ENCODE measurements at places on chromosomes 13 and 19.

DNA sequence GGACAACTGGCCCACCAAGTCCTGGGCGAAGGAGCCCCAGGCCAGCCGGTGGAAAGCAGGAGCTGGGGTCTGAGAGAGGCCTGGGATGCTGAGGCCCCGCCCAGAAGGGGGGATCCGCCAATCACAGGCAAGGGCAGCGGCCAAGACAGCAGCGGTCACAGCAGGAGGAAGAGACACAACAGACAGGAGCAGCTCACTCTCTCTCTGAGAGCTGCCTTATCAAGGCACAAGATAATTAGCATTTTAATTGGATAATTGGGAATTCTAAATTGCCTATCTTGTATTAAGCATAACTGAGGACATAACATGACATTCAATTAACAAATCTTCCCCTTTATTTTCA, 46.2 kb downstream of the CEBPG start:
- DNase-seq = no peak

- DNase-seq = no peak
Observed at GRCh38 chr13:67004511-67004910, 225.6 kb downstream of the PCDH9 start.

GRCh38 chr19:57231686-57232085, 863 bp downstream of the AURKC start:
- DNase-seq = no peak

GRCh38 chr13:111319998-111320911, at the start of gene TEX29:
TSS of gene TEX29 (plus strand) at chr13:111320642. CDS start at chr13:111320891, 249 bp downstream.
- no peak for DNase-seq

GRCh38 chr13:75687150-75687763, 51.1 kb downstream of the LMO7 start:
- no peak for DNase-seq

DNA sequence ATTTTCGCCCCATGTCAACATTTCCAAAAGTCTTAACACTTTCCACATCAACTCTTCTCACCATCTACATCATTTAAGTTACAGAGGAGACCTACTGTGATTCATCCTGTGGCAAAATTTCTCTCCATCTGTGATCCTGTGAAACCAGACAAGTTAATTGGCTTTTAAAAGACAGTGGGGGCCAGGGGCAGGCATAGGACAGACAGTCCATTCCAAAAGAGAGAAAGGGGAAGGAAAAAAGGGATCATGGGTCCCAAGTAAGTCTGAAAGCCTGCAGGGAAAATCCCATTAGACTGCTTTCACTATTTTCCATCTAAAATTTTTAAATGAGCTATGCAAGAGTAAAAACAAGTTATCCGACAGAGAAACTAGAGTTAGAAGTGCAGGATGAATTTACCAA, 121.0 kb downstream of the MRPL57 start:
- DNase-seq = no peak

DNA sequence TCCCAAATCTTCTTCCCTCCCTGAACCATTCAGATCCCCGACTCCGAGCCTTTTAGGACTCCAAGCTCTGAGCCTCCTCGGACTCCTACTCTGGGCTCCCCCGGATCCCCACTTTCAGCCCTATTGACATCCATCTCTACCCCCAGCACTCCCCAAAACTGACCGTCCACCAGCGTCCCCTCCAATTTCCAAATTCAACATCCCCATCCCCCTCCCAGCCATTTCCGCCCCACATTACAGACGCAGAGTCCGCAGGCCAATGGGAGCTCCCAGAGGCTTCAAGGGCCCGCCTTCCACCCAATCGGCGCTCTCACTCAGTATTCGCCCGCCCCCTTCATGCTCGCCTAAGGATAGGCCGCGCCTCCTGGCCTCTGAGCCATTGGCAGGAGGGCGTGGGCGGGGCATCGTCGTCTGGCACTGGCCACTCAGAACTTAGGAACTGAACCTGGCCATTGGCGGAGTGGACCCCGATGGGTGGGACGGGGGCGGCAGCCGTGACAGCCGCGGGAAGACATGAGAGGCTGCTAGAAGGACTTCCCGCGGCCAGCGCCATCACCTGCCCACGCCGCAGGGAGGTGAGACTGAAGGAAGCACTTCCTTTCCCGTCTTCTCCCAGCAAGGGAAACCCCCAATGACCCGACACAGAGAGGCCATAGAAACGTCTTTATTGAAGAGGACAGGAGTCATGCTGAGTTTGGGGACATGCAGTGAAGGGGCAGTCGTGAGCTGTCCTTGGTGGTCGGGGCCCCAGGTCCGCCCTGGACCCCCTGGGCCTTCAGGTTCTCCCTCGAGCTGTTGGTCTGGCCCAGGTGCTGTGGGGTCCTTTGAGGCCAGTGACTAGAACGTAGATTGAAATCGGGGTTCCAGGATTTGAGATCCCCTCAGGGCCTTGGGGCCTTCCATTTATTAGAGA, at the start of gene ALKBH6:
Gene ALKBH6, minus strand, starts transcription at position 202 of the 913 bp plus-strand sequence. CDS start 816 bp downstream, outside the sequence.
- peak; percentile 99 for DNase-seq

DNA sequence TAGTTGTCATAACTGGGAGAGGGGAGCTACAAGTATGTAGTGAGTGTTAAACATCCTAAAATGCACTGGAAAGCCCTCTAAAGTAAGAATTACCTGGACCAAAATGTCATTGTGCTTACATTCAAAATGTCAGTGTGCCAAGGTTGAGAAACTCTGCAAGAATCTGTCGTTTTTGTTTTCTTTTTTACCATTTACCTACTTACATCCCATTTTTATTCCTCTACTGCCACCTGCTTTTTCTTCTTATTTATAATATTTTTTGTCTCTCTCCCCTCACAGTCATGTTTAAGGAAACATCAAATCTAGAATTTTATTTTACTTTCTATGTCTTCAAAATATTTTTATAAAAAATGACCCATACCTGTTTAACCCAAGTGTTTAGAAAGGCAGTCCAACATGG, 226.4 kb downstream of the PCDH17 start:
- DNase-seq = no peak

- DNase-seq = no peak
Observed at GRCh38 chr19:17538684-17539237, 16.7 kb upstream of the COLGALT1 start.

- no peak for DNase-seq
Observed at GRCh38 chr19:33374236-33374714, 766 bp downstream of the CEBPG start.

DNA sequence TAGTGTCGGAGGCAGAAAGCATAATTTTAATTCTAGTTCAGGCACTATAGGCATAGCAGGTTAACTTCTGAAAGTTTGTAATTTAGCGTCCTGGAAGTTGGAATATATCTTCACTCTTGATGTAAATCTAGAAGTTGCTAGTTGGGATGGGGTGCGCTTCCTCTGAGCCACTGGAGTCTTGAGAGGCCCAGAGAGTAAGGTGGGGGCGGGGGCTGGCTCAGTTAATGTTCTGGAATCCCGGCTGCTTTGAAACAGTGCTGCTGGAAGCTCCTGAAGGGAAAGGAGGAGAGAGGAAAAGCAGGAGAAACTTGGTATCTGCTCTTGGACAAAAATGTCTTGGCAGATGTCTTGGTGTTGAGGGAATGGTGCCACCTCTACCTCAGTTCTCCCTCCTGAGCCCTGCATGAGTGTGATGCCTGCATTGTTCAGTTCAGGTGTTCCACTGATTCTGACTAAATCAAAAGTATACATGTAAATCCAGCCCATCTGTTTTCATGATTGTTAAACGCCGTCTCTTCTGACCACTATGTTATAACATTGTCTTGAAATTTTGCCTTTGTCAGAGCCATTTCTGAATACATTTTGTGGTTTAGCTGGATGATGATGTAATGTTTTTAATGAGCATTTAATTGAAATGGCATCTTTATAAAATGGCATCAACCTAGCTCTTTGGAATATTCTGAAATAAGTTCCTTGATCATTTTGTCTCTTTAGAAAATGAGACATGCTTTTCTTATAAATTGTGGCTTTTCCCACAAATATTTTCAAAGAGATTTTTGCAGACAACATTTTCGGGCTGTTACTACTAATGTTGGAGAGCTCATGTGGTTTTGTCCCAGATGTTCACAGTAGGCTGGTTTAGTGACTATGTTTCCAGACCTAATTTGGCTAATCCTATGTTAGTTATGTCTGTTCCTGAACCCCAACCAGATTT, 202.7 kb downstream of the SHISA2 start:
- DNase-seq = no peak

DNA sequence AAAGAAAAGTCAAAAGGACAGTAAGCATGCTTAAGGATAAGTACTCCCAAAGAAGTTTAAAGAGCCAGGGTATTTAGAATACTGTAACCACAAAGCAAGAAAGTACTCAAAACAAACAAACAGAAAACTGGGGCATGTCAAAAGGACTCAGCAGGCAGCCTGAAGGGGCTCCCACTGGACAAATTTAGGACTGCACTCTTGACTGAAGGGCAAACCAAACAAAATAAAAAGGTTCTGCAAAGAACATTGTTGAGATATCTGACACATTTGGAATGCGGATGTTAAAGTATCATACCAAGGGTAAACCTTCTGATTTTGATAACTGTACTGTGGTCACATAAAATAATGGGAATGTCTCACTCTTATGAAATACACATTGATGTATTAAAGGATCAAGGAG, 157.4 kb downstream of the TNFSF13B start:
- no peak for DNase-seq

GRCh38 chr19:39170386-39171231, 26.2 kb upstream of the NCCRP1 start:
- no peak for DNase-seq

- no peak for DNase-seq
Observed at GRCh38 chr19:47438793-47439220, 19.5 kb upstream of the MEIS3 start.

DNA sequence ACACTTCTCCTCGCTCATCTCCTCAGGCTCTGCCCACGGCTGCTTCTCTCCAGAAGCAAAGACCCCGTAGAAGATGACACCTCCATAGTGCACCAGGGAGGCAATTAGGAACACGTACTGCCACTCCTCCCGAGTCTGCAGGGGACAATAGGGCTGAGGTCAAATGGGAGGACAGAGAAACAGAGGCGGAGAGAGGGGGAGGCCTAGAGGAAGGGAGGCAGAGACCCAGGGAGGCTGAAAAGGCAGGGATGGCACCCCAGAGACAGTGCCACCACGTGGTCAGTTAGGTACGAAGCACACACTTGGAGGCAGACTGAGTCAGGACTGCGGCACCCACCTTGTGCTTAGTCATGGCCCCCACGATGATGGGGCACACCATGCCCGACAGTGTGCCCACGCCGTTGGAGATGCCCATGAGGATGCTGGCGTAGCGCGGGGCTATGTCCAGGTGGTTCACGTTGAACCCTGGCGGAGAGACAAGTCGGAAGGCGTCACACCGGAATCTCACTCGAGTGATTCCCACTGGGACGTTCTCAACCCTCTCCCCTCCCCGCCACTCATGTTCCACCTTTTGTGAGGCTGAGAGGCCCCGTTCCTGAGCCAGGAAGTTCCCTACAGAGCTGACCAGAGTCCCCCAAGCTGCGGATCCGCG, 5.6 kb downstream of the GFY start:
- DNase-seq = no peak

DNA sequence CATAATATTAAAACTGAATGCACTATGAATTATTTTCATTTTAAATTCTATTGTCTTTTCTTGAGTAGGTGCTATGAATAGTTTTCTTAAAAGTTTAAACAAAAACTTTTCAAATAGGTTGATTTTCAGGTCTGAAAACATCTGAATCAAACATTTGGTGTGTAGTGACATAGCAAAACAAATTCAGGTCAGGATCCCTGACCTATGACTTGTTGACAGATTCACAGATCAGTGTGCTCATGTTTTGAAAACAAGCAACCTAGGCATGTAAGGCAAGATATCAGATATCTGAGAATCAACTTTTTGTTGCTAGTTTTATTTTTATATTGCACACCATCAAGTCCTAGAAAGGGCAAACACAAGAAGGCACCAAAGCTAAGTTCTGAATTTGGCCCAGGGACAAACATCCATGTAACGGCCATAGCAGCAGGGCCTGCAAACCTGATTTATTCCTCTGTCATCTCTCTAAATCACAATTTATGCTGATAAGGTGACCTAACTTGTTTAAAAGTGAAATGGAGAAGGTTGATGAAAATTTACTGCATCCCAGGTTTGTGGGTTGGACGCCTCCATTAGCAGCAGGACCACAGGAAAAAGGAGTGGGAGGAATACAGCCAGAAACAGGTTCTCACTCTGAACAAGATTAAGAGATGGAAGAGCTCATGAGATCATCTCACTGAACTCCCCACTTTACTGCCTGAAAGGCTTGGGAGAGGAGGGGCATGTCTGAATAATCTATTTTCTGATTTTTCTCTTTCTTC, 337.7 kb downstream of the KCNRG start:
- no peak for DNase-seq

GRCh38 chr13:90954605-90955195, 392.8 kb upstream of the MIR17HG start:
- no peak for DNase-seq

DNA sequence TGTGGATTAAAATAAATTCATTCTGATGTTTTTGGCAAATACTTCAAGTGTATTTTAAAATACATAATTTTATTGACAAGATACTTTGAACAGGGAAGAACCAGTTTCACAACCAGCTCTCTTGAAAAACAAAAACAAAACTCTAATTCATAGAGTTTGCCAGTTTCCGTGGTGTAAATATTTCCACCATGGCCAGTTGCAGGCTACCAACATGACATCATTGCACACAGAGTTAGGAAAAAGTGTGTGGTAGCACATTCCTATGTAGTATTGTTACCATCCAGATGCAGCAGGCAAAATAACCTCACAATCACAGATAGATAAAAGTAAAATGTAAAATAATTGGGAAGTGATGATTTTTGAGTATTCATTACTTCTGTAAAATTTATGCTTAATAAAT, 7.7 kb upstream of the RNF113B start:
- no peak for DNase-seq

GRCh38 chr13:75092143-75092542, 389.8 kb downstream of the TBC1D4 start:
- no peak for DNase-seq

- no peak for DNase-seq
Observed at GRCh38 chr13:110244071-110244830, 62.7 kb downstream of the COL4A1 start.

- DNase-seq = no peak
Observed at GRCh38 chr19:11105014-11105636, 15.9 kb downstream of the LDLR start.

GRCh38 chr19:16293118-16294091, 31.2 kb upstream of the KLF2 start:
- DNase-seq = no peak

- DNase-seq = no peak
Observed at GRCh38 chr19:39131255-39131755, 5.7 kb downstream of the PAK4 start.

- DNase-seq = peak; percentile 71
Observed at GRCh38 chr19:8208922-8209461, at the start of gene CERS4. TSS of gene CERS4 (plus strand) at chr19:8209370. CDS start at chr19:8251077, 41,707 bp downstream.

DNA sequence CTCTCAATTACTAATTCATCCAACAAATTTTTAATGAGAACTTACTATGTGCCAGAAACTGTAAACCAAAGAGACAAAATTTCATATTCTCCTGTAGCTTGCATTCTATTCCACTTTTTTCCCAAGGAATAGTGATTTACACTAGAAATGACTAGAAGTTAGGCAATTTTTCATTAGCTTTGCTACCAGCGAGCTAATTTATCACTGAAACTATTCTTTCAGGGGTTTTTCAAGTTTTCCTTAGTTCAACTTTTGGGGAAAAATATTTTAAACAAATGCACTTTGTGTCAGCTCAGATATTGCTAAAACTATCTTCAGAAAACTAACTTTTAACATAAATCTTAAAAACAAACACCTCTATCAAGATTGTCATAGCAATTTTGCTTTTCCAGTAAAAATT, 5.4 kb downstream of the TNFRSF19 start:
- DNase-seq = no peak

- DNase-seq = no peak
Observed at GRCh38 chr13:46728777-46729176, 68.2 kb downstream of the ESD start.

- no peak for DNase-seq
Observed at GRCh38 chr19:41530761-41531301, 45.1 kb upstream of the CEACAM21 start.

Measured in activated CD4-positive, alpha-beta T cell treated with anti-CD3 and anti-CD28 coated beads, Interleukin-2, amount 50 U/mL, for 1 hour (primary cell).